ENCODE measurements at places on chromosomes 1 and 21.

- DNase-seq, result no peak
Observed at GRCh38 chr1:186112280-186112679, 262.8 kb downstream of the TPR start.

DNA sequence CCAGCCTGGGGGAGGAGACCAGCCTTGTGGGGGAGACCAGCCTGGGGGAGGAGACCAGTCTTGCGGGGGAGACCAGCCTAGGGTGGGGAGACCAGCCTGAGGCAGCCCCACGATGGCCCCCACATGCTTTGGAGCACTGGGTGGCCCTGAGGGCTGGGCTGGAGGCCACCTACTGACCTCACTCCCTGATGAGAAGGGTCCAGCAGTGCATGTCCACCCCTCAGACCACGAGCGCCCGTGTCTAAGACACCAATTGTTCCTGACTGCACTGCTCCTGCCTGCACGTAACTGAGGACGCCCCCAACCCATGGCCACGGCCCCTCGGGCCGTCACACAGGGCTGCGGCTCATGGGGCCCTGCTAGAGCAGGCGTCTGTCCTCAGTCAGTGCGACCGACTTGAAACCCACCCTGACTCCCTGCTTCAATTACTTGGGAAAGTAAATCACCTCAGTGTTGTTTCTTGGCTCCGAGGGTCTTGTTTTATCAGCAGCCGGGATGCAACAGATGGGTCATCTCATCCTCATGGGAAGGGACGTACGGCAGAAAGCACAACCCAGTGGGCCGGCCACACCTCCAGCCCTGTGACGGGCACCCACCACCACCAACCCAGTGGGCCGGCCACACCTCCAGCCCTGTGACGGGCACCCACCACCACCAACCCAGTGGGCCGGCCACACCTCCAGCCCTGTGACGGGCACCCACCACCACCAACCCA is at the start of gene SPATC1L:
TSS of gene SPATC1L (minus strand) at position 550 of the 715 bp plus-strand sequence. CDS start 1,643 bp downstream, outside the sequence.
- DNase-seq, result peak; percentile 83

- no peak for DNase-seq
Observed at GRCh38 chr1:215523128-215523861, 43.8 kb upstream of the KCTD3 start.

GRCh38 chr21:36419241-36419640 is 34.0 kb downstream of the CHAF1B start:
- DNase-seq, result no peak

GRCh38 chr1:25990702-25991395 is 7.0 kb downstream of the PAFAH2 start:
- no peak for DNase-seq

GRCh38 chr1:68959461-68960030 is 462.7 kb upstream of the DEPDC1 start:
- peak; percentile 65 for DNase-seq

GRCh38 chr1:181057079-181057478 is 23.3 kb downstream of the MR1 start:
- DNase-seq, result no peak

GRCh38 chr1:119275145-119276134 is 93.1 kb upstream of the HAO2 start:
- peak; percentile 53 for DNase-seq

DNA sequence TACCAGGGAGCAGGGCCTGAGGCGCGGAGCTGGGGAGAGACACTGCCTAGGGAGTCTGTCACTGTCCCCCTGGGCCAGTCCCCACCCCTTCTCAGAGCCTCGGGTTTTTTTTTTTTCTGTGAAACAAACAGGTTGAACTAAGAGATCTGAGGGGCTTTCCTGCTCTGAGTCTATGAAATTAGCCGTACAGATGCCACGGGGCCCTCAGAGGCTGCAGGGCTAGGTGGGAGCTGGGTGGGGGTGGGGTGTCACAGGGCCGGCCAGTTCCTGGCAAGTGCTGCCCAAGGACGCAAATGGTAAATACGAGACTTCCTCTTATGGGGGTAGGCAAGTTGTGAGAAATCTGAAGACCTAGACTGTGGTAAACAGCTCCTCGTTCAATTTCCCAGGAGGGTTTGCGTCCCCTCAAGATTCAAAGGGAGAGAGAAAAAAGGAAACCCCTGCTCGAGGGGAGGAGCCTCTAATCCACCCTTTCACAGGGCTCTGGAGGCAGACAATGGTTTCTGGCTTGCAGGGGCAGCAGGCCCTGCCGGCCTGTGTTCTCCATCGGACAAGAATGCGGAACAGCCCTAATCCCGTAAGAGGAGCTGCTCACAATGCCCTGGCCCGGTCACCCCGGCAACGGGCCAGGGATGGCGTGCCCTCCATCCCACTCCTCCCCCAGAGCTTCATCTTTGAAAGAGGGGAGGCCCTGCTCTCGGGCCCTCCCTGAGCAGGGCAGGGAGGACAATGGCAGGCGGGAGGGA is 7.8 kb downstream of the NUAK2 start:
- no peak for DNase-seq

- DNase-seq, result peak; percentile 37
Observed at GRCh38 chr1:45359882-45360513, 19.8 kb upstream of the MUTYH start.

DNA sequence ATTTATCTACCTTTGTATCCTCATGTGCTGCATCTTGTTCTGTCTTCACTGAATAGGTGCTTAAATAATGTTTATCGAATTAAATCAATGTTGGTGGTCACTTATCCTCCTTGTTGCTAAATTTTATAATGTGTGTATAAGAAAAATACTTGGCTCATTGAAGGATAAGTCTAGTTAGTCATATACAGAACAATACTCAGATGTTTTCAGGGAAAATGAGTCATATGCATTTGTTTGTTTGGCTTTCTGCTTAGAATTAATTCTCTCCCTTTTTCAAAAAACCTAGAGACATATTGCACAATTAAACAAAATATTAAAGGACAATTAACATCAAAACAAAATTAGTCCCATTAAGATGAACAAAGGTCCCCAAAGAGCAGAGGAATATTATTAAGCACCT is 89.0 kb downstream of the UBE2U start:
- DNase-seq, result no peak

GRCh38 chr1:18109058-18109755 is 1.6 kb downstream of the IGSF21 start:
- peak; percentile 34 for DNase-seq

DNA sequence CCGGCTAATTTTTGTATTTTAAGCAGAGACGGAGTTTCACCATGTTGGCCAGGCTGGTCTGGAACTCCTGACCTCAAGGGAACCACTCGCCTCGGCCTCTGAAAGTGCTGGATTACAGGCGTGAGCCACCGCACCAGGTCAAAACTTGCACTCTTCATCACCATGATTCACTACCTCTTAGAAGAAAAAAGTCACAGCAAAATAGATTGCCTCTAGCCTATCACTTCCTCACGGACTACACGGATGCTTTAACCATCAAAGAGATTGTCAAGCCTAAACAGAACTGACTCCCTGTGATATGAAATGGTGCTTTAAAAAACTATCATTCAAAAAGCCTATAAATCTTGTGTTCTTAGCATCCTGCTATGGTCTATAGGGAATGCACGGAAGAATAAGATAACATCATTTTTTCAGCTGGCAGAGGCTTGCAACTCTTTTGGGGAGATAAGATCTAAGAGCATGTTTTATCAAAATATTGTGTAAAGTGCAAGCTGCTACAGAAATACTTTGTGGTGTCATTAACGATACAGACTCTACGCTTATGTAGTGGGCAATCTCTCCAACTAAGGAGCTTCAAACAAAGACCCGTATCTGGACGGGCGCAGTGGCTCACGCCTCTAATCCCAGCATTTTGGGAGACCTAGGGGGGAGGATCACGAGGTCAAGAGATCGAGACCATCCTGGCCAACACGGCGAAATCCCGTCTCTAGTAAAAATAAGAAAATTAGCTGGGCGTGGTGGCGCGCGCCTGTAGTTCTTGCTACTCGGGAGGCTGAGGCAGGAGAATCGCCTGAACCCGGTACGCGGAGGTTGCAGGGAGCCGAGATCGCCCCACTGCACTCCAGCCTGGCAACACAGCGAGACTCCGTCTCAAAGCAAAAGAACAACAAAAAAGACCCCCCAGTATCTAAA is 966 bp downstream of the TFB2M start:
- DNase-seq, result peak; percentile 11

DNA sequence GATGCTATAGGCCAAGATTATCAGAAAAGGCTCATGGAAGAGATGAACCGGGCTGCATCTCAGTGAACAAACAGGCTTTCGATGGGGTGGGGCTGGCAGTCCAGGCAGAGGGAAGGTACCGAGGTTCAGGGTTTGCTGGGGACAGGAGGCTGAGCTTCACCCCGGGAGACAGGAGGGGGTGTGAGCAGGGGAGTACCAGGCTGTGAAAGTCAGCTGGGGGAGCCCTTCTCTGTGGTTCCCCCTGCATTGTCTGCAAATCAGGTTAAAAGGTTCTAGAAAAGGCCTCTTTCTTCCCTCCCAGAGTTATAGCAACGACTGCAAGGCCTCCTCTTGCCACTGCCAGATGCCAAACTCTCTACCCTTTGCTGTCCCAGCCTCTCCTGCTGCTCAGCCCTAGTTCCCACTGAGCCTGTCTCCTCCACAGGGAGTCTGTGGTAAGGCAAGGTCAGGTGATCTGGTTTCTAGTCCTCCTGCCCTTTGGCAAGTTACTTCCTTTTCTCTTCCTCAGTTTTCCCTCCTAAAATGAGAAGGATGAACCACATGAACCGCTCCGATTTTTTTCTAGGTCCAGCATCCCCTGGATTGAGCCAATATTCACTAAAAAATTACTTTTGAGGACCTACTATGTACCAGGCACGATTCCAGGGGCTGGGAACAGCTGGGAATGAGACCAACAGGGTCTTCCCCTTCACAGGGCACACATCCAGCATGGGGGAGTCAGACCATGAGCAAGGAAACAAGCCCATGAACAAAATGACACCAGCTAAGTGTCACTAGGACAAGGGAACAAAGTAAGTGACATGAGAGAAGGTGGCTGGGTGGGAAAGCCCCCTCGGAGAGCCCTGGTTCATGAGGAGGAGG is 7.2 kb downstream of the LAD1 start:
- DNase-seq, result no peak

GRCh38 chr1:199723250-199723956 is 304.1 kb upstream of the NR5A2 start:
- DNase-seq, result no peak

- no peak for DNase-seq
Observed at GRCh38 chr1:235640580-235640979, 9.0 kb downstream of the GNG4 start.

GRCh38 chr1:218945050-218945449 is 228.6 kb upstream of the LYPLAL1 start:
- DNase-seq, result no peak

GRCh38 chr1:1554550-1554925 is 14.1 kb upstream of the TMEM240 start:
- no peak for DNase-seq

DNA sequence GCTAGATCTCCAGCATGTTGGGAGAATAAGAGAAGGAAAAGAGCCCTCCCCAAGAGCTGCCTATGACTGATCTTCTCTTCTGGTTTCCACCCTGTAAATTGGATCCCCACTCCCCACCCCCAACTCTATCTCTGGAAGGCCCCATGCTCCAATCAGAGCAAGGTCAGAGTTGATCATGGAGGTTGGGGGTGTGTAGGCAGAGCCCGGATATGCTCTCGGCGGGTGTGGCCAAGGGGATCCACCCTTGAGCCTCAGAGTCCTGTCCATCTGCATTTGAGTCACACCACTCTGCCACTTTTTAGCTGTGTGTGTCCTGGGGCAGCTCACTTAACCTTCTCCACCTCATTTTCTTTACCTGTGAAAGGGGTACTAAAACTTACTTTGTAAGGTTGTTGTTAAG is 79.5 kb downstream of the NAV1 start:
- no peak for DNase-seq

DNA sequence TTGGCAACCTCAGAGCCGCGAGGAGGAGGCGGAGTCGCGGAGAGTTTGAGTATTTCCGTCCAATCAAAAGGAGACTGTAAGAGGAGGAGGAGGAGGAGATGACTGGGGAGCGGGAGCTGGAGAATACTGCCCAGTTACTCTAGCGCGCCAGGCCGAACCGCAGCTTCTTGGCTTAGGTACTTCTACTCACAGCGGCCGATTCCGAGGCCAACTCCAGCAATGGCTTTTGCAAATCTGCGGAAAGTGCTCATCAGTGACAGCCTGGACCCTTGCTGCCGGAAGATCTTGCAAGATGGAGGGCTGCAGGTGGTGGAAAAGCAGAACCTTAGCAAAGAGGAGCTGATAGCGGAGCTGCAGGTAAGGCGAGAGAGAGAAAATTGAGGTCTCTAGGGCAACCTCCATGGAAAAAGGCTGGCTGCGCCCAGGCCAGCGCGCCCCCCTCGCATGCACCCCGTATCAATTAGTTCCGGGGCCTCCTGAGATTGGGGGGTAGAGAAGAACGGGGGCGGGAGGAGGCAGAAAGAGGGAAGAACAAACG is at the start of gene PHGDH:
TSS of gene PHGDH (plus strand) at position 131 of the 538 bp plus-strand sequence. CDS start at position 220, 89 bp downstream.
- DNase-seq, result peak; percentile 93

DNA sequence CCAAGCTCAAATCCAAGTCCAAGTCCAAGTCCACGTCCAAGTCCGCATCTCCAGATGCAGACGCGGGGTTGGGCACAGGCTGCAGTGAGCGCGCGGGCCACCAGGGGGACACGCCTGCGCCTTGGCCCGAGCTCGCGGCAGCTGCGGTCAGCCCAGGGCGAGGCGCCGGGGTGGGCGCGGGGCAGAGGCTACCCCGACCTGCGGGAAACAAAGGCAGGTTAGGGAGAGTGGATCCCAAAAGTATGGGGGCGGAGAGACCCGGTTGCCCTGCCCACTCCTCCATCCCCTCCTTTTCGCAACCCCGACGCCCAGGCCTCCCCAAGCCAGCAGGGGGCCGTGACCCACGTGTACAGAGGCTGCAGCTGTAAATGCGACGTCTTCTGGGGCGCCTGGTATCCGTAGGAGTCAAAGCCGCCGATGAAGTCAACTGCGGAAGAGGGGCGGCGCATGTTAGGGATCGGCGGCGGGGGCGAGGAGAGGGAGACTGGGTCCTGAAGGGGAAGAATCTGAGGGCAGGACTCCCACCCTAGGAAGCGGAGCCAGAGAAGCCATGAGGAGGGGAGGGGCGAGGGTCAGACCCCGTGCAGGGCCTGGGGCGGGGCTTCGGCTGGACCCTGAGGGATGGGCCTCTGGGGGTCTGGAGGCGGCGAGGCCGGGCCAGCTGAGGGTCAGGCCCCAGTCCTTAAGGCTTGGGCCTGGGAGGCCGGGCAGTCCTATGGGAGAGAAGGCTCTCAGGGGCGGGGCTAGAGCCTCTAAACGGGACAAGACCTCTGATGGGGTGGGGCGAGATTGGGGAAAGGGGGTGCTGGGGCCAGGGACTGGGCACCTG is 58.0 kb downstream of the NKAIN1 start:
- peak; percentile 45 for DNase-seq

- no peak for DNase-seq
Observed at GRCh38 chr1:30637183-30637980, 86.0 kb downstream of the MATN1 start.

DNA sequence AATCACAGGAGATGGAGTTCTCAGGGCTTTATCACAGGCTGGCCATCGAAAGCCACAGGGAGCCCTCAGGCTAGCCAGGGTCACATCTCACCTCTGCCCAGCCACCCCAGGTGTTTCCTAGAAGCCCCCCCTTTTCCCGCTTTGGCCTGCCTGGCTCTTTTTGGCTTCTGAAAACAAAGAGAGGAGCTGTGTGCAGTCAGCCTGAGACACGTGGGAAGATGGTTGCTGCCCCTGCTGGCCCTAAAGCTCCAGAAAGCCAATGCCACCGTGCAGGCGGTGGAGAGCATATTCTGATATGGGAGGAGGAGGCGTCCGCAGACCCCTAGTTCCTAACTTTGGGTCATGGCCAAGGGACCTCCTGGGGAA is 18.7 kb upstream of the LBR start:
- DNase-seq, result no peak

Measured in MG63 (cell line).